ENCODE measurements at places on chromosomes 4 and X.

- no peaks in the 10 kb centered on the region for H3K27me3 ChIP-seq
- H3K4me1 ChIP-seq = no peaks in the 10 kb centered on the region
- H3K27ac ChIP-seq = no peak overlapping the region
- no peaks in the 10 kb centered on the region for H3K36me3 ChIP-seq
- DNase-seq = no peak
Measured at GRCh38 chrX:127877318-127877717, 174.9 kb downstream of the ACTRT1 start.

DNA sequence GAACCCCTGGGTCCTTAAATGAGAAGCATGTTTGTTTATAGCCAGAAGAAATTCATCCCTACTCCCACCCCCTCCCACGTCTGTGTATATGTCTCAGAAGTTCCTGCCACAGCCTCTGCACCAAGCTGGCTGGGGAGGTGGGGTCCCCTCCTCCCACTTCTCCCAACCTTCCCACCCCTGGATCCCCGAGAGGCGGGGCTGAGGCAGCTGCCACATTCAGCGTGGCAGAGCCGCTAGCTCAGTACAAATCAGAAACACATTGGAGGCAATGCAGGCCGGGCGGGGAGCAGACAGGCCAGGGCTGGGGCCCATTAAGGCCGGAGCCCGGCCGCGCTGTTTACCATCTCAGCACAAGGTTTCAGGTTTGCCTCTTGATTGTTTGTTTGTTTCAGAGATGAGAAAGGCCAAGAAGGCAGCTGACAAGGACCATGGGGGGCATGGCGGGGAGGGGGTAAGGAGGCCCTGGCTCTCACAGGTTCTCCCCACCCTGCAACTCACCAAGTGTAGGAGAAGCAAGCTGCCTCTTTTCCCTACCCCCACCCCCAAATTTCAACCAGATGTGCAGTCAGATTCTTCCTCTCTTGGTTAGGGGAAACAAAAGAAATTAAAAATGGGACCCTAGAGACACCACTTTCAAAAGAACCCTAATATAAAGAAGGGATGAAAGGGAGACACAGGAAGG is 22.3 kb downstream of the PJA1 start:
- H3K27me3 ChIP-seq = no peaks in the 10 kb centered on the region
- no peaks in the 10 kb centered on the region for H3K4me1 ChIP-seq

DNA sequence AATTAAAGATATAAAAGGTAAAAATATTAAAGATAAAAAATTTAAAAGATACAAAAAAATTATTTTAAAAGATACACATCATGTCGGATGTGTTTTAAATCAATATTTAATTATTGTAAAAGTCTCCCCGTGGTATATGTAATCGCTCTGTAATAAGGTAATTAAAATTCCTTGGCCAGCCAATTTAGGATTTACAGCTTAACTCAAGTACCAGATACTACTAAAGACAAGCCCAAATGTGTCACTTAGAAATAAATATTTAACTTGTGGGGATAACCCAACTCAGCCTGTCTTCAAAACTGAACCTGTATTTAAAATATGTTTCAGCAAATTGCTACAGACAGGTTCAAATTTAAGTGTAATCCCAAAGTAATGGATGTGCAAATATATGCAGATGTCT is 56.0 kb downstream of the GPR82 start:
- no peak overlapping the region for H3K27ac ChIP-seq
- H3K4me3 ChIP-seq = no peak overlapping the region

GRCh38 chr4:8272472-8273428 is 3.2 kb downstream of the HTRA3 start:
- no peaks in the 10 kb centered on the region for H3K36me3 ChIP-seq
- no peaks in the 10 kb centered on the region for H3K4me1 ChIP-seq
- no peaks in the 10 kb centered on the region for H3K27me3 ChIP-seq
- DNase-seq = no peak
- no peak overlapping the region for H3K27ac ChIP-seq

DNA sequence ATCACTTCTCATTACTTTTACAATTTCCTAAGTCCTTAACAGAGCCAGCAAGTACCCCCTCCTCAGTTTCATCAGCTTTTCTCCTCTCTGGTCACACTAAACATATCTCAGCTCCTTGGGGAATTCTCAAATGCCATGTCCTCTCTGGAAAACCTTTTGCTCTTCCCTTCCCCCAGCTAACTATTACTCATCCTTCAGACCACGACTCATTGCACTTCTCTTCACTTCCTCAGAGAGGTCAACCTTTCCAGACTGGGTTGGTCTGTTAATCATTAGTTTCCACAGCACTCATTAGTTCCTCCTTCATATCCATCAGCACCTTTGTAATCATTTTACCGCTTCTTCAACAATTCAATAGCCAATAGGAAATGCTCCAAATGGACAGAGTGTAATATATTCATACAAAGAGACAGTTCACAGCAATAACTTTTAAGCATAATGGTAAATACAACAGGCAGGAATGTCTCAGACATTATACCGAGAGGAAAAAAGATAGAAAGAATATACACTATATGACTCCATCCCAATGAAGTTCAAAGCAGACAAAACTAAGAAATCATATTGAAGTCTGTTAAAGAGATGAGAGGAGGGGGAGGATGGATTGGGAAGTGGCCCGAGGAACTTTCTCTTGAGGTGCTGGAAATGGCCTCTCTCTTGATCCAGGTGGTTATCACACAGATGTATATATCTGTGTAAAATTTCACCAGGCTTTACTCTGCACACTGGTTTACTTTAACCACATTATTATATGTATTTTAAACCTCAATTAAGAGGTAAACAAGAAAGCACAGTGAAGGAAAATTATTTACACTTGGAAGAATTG is 39.6 kb downstream of the DDX60L start:
- H3K36me3 ChIP-seq = no peaks in the 10 kb centered on the region
- DNase-seq = no peak
- H3K4me3 ChIP-seq = no peak overlapping the region
- peaks cover 4% of the 10 kb centered on the region for H3K4me1 ChIP-seq
- no peaks in the 10 kb centered on the region for H3K27me3 ChIP-seq
- no peak overlapping the region for H3K27ac ChIP-seq

GRCh38 chr4:147616849-147617172 is 386 bp upstream of the TMEM184C start:
- no peaks in the 10 kb centered on the region for H3K27me3 ChIP-seq
- peaks cover 13% of the 10 kb centered on the region for H3K36me3 ChIP-seq
- no peak for DNase-seq
- H3K27ac ChIP-seq = no peak overlapping the region

- H3K27me3 ChIP-seq = no peaks in the 10 kb centered on the region
- DNase-seq = no peak
- H3K27ac ChIP-seq = no peak overlapping the region
- no peaks in the 10 kb centered on the region for H3K36me3 ChIP-seq
- H3K4me3 ChIP-seq = no peak overlapping the region
Measured at GRCh38 chrX:43646800-43647199, 9.3 kb upstream of the MAOA start.

GRCh38 chr4:124083711-124084110 is 628.8 kb downstream of the ANKRD50 start:
- no peaks in the 10 kb centered on the region for H3K4me1 ChIP-seq
- H3K27ac ChIP-seq = no peak overlapping the region
- no peaks in the 10 kb centered on the region for H3K36me3 ChIP-seq
- no peak overlapping the region for H3K4me3 ChIP-seq
- no peak for DNase-seq

DNA sequence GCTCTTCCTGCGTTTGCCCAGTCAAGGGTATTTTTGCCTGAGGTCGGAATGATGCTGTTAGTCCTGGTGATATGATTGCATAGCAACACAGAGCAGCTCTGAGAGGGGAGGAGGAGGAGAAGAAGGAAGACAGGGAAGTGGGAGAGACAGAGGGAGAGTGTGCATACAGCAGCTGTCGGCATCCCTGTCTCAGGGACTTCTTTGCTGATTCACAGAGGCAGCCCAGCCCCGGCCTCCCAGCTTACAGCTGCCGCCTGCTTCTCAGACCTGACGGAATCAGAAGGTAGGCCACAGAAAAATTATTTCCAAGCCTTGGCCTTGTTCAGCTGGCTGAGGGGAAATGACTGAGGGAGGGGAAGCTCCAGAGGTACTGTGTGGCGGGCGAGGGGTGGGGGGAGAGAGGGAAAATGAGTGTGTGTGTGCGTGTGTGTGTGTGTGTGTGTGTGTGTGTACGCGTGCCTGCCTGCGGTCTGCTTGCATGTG is 319 bp downstream of the DRP2 start:
- H3K27ac ChIP-seq = no peak overlapping the region
- H3K4me3 ChIP-seq = no peak overlapping the region
- H3K4me1 ChIP-seq = no peaks in the 10 kb centered on the region
- H3K27me3 ChIP-seq = no peaks in the 10 kb centered on the region
- DNase-seq = no peak

- H3K36me3 ChIP-seq = peaks cover 11% of the 10 kb centered on the region
- H3K27ac ChIP-seq = no peak overlapping the region
- no peaks in the 10 kb centered on the region for H3K27me3 ChIP-seq
- DNase-seq = no peak
- no peak overlapping the region for H3K4me3 ChIP-seq
- H3K4me1 ChIP-seq = peaks cover 6% of the 10 kb centered on the region
Measured at GRCh38 chr4:2186133-2186864, 55.6 kb downstream of the HAUS3 start.

DNA sequence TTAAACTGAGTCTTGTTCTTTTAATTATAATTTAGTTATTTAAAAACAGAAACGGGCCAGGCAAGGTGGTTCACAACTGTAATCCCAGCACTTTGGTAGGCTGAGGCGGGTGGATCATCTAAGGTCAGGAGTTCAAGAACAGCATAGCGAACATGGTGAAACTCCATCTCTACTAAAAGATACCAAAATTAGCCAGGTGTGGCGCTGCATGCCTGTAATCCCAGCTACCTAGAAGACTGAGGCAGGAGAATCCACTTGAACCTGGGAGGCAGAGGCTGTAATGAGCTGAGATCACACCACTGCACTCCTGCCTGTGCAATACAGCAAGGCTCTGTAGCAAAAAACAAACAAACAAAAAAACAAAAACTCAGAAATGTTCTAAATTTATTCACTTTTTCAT is 852.9 kb downstream of the TECRL start:
- DNase-seq = peak; percentile 41
- no peak overlapping the region for H3K27ac ChIP-seq
- no peaks in the 10 kb centered on the region for H3K36me3 ChIP-seq
- no peak overlapping the region for H3K4me3 ChIP-seq
- no peaks in the 10 kb centered on the region for H3K4me1 ChIP-seq
- H3K27me3 ChIP-seq = no peaks in the 10 kb centered on the region

- DNase-seq = no peak
- no peaks in the 10 kb centered on the region for H3K36me3 ChIP-seq
- no peak overlapping the region for H3K4me3 ChIP-seq
- H3K4me1 ChIP-seq = no peaks in the 10 kb centered on the region
- no peak overlapping the region for H3K27ac ChIP-seq
Measured at GRCh38 chrX:132415012-132415411, 73.8 kb downstream of the MBNL3 start.

DNA sequence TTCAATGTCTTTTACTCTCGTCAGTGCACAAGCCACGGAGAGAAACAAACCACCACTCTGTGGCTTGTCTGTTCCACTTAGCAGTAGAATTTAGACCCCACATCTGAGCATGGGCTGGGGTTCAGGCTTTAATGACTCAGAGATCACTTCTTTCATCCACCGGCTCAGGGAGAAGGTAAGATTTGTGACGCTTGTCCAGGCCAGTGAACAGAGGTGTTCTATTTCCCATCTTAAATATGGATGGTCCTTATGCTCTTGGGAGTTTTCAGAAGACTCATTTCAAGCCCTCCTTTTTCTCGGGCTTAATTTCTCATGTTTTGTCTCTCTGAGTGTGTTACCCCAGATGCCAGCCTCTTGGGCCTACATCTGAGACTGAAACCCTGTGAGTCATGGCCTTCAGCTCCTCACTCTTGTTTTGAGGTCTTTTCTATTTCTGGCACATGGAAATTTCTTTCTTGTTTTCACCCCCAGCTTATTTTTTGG is 127.4 kb upstream of the SFRP2 start:
- no peaks in the 10 kb centered on the region for H3K4me1 ChIP-seq
- H3K36me3 ChIP-seq = no peaks in the 10 kb centered on the region
- no peak for DNase-seq
- H3K27me3 ChIP-seq = no peaks in the 10 kb centered on the region
- H3K27ac ChIP-seq = no peak overlapping the region

DNA sequence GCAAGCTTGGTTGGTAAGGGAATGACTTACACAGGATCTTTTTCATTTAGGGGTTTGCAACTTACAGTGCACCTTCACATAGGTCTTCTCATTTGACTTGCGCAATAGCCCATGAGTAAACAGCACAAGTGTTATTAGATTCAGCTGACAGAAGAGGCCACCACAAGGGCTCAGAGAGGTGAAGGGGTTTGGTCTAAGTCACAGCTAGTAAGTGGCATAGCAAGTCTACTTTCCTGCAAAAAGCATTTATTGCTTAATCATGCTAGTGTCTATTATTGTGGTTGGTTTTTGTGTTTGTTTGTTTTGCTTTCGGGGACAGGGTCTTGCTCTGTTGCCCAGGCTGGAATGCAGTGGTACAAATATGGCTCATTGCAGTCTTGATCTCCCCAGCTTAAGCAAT is 83.3 kb downstream of the SPRY1 start:
- H3K27me3 ChIP-seq = no peaks in the 10 kb centered on the region
- no peak overlapping the region for H3K4me3 ChIP-seq
- no peaks in the 10 kb centered on the region for H3K36me3 ChIP-seq
- no peaks in the 10 kb centered on the region for H3K4me1 ChIP-seq
- DNase-seq = no peak
- no peak overlapping the region for H3K27ac ChIP-seq

- peaks cover 20% of the 10 kb centered on the region for H3K4me1 ChIP-seq
- no peak for DNase-seq
- H3K36me3 ChIP-seq = no peaks in the 10 kb centered on the region
- H3K27ac ChIP-seq = no peak overlapping the region
- H3K4me3 ChIP-seq = no peak overlapping the region
Measured at GRCh38 chrX:120731386-120731785, 101.5 kb upstream of the C1GALT1C1 start.

- H3K4me3 ChIP-seq = no peak overlapping the region
- DNase-seq = no peak
- H3K4me1 ChIP-seq = no peaks in the 10 kb centered on the region
Measured at GRCh38 chr4:11543706-11544105, 115.0 kb upstream of the HS3ST1 start.

- no peaks in the 10 kb centered on the region for H3K4me1 ChIP-seq
- H3K36me3 ChIP-seq = no peaks in the 10 kb centered on the region
Measured at GRCh38 chrX:92231391-92231790, 452.2 kb downstream of the PCDH11X start.

- no peak for DNase-seq
- H3K27me3 ChIP-seq = no peaks in the 10 kb centered on the region
- no peak overlapping the region for H3K4me3 ChIP-seq
- H3K4me1 ChIP-seq = no peaks in the 10 kb centered on the region
- no peak overlapping the region for H3K27ac ChIP-seq
- H3K36me3 ChIP-seq = no peaks in the 10 kb centered on the region
Measured at GRCh38 chr4:103998756-103999155, 279.0 kb upstream of the TACR3 start.

DNA sequence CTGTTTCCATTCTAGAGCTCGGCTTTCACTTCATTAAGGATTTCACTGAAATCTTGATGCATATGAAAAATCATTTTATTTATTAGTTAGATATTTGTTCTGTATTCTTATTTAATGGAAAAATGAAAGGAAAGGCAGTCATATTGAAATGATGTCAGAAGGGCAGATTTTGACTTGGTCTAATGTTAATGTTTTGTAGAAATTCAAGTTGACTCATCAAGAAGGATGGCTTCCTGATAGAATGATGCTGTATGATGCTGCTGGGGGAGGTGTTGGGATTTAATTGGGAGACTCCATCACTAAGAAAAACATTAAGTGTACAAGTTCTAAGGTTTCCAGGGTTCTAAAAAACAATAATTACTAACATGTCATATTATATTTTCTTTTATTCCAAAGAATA is 204.8 kb downstream of the PDGFC start:
- no peaks in the 10 kb centered on the region for H3K36me3 ChIP-seq
- H3K4me3 ChIP-seq = no peak overlapping the region
- H3K27me3 ChIP-seq = no peaks in the 10 kb centered on the region
- DNase-seq = no peak
- H3K27ac ChIP-seq = no peak overlapping the region
